ENCODE measurements at places on chromosomes 16 and 17. TPM values are rescaled to one million over a fixed set of nuclear protein-coding genes. Genes with fewer than 3 reads are reported as not detected.

Gene SLC16A13
- polyA plus RNA-seq: 16.9 TPM

Gene LHX1
- not detected for polyA plus RNA-seq

- DNase-seq: no peak
Measured at GRCh38 chr17:27485125-27485524, 28.9 kb downstream of the KSR1 start.

Gene CHAD
- 5.9 TPM for polyA plus RNA-seq

Gene CCL5
- 8.3 TPM for polyA plus RNA-seq

- peak; percentile 66 for DNase-seq
Measured at GRCh38 chr16:52418201-52418600, 128.7 kb downstream of the TOX3 start.

GRCh38 chr17:15403276-15403939 is 62.0 kb upstream of the TEKT3 start:
- DNase-seq: no peak

DNA sequence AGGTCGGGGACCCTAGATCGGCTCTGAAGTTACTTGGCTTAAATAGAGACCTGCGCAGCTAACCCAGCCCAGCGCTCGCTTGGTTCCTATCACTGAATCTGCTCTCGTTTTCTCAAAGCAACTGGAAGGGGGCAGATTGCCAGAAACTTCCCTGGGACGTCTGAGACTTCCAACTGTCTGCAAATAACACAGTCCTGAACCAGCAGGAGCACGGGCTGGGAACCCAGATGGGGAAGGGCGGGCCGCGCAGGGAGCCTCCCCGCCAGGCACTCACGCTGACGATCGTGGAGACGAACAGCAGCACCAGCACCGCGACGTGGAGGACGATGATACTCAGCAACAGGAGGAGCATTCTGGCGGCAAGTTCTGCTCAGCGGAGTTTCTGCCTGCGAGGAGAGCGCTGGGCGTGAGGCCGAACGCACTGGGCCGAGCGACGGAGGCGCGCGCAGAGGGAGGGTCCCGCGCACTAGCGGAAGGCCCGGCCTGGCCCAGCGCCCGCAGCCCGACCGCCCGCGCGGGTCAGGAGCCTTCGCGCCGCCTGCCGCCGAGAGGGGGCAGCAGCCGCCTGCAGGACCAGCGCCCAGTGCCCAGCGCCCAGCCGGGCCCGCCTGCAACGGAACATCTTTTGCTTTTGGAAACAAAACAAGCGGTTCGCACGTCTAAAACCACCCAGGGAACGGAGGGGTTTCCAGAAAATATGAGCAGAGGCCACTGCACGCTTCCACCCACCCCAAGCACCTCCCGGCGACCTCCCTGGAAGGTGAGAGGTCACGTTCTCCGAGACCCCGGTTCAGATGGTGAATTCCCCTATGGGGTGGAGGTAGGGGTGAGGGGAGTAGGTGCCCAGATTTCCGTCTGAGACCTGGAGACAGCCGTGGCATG is 4.5 kb downstream of the PMP22 start:
- peak; percentile 88 for DNase-seq

DNA sequence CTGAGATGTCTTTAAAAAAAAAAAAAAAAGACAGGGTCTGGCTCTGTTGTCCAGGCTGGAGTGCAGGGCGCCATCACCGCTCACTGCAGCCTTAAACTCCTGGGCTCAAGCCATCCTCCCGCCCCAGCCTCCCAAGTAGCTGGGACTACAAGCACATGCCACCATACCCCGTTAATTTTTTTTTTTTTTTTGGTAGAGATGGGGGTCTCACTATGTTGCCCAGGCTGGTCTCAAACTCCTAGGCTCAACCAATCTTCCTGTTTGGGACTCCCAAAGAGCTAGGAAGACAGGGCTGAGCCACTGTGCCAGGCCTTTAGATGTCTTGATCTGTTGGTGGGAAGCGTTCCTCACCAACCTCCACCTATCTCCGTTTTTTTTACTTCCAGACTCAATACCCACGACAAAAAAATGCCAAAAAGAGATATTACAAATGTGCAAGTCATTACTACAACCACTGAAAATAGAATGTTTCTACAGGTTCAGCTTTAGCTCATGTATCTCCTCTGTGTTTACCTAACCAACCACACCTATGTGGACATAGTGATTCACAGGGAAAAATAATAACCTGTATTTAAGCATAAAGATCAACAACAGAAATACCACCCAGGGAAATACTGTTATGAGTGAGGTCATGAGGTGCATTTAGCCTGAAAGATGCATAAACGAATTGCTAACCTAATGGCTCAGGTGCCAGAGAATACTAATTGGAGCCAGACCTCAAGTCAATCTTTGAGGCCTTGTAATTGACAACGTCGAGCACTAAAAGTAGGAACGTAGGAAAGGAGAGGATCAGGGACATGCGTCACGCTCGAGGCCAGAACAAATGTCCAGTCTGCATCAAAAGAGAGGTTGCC is 22.6 kb downstream of the NACA2 start:
- DNase-seq: peak; percentile 44

DNA sequence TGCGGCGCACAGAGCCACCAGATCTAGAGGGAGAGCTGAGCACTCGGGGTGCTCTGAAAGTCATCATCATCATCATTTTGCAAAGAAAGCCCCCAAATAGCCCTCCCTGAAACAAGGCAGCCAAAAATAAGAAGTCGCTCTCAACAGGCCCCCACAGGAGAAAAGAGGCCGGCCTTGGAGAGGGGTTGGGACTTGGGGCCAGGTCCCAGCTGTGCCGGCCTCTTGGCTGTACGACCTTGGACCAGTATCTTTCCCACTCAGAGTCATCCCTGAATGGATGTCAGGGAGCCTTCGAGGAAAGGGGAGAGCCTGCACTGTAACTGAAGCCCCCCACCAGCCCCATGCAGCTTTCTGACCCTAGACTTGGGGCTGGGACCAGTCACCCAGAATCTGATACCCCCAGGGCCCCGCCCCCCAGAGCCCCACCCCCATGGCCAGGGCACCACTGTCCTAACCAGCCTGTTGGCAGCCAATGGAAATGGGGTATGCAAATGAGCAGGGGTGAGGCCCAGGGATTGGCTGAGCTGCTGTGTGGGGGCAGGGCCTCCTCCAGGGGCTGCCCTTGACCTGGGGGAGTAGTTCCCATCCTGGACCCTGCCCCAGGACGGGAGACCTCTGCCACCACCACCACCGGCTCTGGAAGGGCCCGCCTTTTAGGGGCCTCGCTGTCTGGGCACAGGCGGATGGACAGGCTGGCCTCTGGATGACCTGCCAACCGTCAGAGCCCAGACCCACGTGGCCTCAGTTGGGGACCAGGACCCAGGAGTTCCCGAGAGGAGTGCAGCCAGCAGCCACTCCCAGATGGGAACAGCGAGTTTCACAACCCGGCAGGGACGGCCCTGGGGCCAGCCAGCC is 15.4 kb downstream of the ZFPM1 start:
- peak; percentile 49 for DNase-seq

- DNase-seq: peak; percentile 64
Measured at GRCh38 chr16:67164599-67165061, at the start of gene HSF4. TSS of gene HSF4 (plus strand) at chr16:67164745. CDS start at chr16:67164812, 67 bp downstream.

DNA sequence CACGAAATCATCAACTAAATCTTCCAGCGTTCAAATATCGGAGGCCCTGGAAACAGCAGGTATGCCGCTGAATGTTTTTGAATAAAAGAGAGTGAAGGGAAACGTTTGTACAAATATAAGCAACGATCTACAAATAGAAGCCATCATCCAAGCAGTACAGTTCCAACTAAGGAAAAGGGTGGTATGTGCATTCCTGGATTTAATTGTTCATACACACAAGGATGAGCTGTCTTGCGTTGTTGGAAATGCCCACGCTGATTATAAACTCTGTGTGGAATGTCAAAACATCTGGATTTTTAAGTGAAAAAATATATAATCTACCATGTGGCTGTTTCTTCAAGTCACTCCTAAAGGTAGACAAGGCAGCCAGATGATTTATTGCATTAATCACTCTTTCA is 191.8 kb upstream of the HSBP1 start:
- no peak for DNase-seq

Gene DPEP2
- 1.6 TPM for polyA plus RNA-seq

Gene PPL
- polyA plus RNA-seq: 32.2 TPM

DNA sequence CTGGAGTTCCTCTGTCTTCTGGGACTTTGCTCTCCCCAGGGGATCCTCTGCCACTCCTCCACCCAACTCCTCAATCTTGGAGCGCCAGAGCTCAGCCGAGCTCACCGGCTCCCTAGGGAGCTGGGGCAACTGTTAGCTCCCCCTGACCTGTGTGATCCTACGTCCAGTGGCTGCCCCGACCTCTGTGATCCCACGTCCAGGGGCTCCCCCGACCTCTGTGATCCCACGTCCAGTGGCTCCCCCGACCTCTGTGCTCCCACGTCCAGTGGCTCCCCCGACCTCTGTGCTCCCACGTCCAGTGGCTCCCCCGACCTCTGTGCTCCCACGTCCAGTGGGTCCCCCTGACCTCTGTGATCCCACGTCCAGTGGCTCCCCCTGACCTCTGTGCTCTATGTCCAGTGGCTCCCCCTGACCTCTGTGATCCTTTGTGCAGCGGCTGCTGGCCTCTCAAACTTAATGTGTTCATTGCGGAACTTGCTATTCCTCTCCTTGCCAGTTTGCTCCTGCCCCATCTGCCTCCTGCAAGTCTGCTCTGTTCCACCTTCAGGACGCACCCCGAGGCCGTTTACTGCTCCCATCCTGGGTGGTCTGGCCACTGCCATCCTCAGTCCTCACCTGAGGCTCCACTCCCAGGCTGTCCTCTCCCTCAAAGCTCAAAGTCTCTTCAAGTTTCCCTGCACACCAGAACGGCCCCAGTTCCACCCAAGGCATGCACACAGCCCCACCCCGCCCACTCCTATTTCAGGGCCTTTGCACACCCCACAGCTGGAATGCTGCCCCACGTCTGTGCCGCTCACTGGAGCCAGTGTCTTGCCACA is 2.8 kb downstream of the VPS9D1 start:
- DNase-seq: no peak

Gene EVPLL
- not detected for polyA plus RNA-seq

DNA sequence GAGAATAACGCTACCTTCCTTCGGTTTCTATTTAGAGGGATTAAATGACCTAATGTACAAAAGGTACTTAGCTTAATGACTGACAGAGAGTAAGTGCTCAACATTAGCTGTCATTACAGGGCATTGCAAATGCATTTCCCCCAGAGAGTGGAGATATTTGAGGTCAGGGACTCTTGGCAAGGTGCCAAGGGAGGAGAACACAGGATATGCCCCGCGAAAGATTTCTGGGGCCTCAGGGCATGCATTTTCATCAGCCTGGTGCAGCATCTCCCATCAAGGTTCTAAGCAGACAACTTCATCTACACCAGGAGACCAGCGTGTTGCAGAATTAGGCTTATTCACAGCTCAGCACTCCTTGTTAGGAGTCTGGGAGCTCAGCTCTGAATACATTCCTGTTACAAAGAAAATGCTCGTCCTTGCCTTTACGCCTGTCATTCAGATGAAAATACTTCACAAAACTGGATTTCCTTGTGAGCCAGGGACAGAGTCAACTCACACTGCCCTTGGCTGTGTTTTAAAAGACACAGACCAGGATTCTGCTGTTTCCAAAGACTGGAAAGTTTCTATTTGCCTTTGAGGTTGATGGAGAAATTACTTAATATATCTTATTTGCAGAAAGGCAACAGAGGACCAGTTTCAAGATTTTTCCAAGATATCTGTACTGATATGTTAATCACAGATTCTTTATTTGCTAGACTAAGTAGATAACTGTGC is 108.2 kb downstream of the VAT1L start:
- DNase-seq: no peak

- no peak for DNase-seq
Measured at GRCh38 chr16:9527976-9528375, 436.5 kb downstream of the HAPSTR1 start.
